ENCODE measurements at places on chromosomes 6 and 20. TPM values are rescaled to one million over a fixed set of nuclear protein-coding genes. Genes with fewer than 3 reads are reported as not detected.

DNA sequence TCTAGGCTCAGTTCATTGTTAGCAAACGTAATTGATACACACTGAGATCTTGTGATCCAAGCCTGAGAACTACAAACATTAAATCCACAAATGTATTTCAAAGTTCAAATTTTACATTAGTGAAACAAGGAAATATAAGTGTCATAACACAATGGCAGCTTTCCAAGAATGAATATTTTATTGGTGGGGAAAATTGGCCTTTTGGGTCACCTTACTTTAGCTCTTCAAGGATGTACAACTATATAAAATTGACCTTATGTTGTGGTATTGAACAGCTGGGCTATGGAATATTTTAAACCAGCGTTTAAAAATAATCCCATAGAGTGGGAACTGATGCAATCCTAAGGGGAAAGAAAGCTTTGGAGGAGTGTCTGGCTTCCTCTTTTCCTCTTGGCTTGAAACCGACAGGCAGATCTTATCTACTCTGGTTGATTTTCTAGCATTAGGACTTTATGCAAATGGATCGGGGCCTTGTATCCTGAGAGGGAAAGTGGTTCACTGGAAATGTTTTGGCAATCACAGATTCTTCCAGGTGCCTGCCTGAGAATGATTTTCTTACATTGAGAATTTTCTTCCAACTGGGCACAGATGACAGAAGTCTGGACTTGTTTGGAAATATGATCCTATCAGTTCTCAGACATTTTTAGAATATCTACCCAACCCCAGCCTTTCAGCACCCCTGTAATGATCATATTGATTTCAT lies 184.8 kb upstream of the ECI2 start:
- peak; percentile 88 for DNase-seq

The ANGPT4 gene
- total RNA-seq = not detected

The HTR1B gene
- total RNA-seq = under 0.01 TPM

GRCh38 chr6:27863962-27864905 lies 48.0 kb downstream of the OR2B2 start:
- DNase-seq = peak; percentile 17

- peak; percentile 96 for DNase-seq
These were observed 107.9 kb downstream of the MAP3K7 start for GRCh38 chr6:90478789-90479602.

- no peak for DNase-seq
These were observed 51.7 kb downstream of the CTNNBL1 start for GRCh38 chr20:37745553-37745952.

GRCh38 chr20:20691477-20692235 lies 20.8 kb downstream of the RALGAPA2 start:
- DNase-seq = no peak

The C6orf163 gene
- 3.9 TPM for total RNA-seq

- DNase-seq = peak; percentile 91
These were observed 190.9 kb downstream of the LAMA2 start for GRCh38 chr6:129073691-129074395.

DNA sequence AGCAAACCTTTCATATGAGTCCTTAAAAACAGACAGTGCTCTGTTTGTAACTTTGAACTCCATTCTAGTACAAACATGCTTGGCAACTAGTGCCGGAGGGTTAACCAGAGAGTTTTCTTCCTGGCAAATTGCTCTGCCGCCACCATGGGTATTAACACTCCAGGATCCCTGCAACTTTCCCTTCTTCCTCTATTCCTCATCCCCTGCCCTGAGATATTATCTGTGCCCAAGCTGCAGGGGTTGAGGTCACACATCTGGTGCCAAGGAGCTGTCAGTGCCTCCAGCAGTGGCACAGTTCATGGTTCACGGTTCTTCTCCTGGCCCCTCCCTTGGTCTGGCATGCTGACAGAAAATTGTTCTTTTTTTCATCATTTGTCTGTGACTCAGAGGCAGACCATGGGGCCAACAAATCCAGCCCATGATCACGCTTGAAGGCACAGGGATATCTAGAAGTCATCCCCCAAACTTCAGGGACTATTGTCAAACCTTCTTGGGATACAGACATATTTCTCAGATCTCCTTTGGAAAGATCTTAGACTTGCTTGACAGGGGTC lies 77.5 kb downstream of the ATXN1 start:
- peak; percentile 81 for DNase-seq

DNA sequence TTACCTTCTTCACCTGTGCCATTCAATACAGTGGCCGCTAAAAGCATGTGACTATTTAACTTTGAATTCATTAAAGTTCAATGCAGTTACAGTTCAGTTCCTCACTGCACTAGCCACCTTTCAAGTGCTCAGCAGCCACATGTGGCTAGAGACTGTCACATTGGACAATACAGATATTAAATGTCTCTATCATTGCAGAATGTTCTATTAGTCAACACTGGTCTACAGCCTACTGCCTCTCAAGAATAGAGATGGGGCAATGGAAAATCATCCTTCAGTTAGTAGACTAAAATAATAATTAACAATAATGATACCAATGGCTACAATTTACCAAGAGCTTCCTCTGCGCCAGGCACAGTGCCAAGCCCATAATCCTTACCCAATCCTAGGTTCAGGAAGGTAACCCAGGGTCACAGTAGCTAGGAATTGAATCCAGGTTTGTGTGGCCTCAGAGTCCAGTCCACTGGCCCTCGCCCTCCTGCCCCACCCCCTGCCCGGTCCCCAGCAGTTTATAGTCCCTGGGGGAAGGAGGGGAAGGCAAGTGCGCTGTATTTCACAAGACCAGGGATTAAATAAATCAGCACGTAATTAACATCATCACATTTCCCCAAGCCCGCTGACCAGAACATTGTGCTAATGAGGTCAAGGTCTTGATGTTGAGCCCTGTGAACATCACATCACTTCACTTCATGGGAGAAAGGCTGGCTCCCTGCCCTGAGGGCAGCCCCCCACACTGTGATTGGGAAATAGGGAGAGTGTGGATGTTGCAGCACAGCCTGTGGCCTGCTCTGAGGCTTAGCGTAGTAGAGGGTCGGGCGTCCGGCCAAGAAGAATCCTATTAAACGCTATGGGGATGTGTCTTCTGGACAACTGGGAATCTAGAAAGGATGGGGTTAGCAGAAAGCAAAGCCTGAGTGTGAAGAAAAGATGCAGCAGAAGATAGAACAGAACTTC lies 147.2 kb downstream of the VEGFA start:
- DNase-seq = peak; percentile 21

The DEFB132 gene
- total RNA-seq = not detected

DNA sequence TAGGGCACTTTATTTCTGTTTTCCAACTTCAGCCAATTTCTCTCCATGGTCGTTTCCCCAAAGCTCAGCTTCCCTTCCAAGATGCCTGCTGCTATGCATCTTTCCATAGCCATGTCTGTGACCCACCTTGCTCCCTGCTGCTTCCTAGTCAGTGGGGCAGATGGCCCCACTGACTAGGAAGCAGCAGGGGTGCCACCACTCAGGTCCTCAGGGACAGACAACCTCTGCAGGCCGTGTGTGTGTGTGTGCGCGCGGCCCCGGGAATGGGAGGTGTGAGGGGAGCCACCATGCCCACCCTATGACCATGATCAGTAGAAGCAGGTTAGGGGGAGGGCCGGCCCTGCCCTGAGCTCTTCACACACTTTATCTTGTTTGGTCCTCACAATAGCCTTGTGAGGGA lies 2.7 kb upstream of the IP6K3 start:
- no peak for DNase-seq

The CGA gene
- total RNA-seq = not detected

DNA sequence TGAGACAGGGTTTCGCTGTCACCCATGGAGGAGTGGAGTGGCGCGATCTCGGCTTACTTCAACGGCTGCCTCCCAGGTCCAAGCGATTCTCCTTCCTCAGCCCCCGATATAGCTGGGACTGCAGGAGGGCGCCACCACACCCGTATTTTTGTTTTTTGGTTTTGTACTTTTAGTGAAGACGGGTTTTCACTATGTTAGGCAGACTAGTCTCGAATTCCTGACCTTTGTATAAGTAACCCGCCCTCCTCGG lies 115.4 kb upstream of the BTN3A2 start:
- no peak for DNase-seq

DNA sequence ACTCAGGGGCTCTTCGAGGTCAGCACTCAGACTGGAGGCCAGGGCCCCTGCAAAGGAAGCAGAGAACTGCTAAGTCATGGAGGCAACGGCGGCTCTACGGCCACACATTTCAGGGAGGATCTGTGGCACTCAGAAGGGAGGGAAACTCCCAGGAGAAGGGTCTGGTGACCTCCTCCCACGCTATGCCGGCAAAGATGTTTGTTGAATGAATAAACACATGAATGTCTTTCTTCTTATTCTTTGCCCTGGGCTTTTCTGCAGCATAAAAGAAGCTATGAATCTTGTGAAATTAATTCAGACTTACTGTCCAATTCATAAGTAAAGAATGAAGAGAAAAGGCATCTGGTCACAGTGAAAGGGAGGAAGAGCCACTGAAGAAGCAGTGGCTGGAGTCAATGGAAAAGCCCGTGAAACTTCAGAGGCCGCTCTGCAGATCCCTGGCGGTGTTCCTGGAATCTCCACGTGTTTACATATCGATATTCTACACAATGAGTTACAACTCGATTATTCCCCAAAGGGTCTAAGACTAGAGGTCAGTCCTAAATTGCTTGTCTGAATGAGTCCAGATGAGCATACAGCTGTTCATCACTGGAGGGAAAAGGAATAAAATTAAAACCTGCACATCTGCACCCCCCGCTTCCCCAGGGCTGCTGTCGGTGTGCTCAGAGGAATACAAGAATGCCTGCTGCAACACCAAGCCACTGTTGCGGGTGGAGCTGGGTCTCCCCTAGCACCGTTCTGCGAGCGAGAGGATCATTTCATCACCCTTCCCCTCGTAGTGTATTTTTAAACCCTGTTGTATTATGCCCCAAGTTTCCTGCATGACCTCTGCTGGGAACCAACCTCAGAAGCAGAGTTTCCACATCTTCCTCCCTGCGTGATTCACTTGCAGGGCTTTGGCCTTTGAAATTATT lies 25.6 kb downstream of the INSM1 start:
- no peak for DNase-seq

DNA sequence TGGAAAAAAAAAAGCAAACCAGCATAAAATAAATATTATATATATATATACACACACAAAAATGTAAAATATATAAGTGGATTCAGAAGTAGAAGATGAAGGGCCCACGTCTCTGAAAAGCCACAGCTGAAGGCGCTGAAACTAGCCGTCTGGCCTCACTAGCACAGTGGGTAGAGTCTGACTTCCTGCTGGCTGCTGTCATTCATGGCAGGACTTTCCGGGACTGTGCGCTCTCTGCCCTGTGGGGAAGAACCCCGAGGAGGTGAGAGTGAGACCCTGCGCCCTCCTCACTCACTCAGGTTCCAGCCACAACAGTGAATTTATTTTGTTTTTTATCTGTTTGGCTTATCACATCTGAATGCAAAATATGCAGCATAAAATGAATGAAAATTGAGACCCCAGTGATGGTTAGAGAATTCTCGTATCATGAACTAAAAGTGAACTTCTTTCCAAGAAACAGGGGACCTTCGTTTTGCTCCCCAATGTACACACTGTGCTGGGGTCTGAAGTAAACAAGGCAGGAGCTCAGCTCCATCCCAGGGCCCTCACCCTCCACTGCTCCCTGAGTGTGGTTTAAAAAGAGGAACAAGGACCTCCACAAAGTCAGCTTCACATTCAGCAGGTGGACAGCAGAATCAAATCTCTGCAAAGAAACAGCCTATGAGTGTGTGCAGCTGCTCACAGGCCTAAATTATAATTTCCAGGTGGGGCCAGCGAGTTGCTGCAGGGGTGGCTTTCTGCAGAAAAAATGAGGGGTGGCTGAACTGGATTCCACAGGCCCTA lies 1.3 kb upstream of the RAMACL start:
- DNase-seq = no peak

DNA sequence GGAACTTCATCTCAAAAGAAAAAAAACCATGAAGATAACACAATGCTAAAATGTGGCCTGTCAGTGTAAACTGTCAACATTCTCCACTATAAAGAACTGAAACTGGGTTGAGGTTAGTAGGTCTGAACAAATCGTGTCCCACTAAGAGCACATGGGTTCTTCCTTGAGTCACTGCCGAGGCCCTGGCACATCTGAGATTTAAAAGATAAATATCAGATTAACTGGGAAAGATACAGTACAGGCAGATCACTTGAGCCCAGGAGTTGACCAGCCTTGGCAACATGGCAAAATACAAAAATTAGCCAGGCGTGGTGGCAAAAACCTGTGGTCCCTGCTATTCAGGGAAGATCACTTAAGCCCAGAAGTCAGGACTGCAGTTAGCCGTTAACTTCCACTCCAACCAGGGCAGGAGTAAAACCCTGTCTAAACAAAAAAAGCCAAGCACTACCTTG lies 5.6 kb downstream of the EEF1A1 start:
- DNase-seq = no peak

- DNase-seq = no peak
These were observed 160.6 kb downstream of the HIVEP2 start for GRCh38 chr6:142784344-142784743.

- DNase-seq = no peak
These were observed 156.8 kb downstream of the CEBPB start for GRCh38 chr20:50347284-50348063.

DNA sequence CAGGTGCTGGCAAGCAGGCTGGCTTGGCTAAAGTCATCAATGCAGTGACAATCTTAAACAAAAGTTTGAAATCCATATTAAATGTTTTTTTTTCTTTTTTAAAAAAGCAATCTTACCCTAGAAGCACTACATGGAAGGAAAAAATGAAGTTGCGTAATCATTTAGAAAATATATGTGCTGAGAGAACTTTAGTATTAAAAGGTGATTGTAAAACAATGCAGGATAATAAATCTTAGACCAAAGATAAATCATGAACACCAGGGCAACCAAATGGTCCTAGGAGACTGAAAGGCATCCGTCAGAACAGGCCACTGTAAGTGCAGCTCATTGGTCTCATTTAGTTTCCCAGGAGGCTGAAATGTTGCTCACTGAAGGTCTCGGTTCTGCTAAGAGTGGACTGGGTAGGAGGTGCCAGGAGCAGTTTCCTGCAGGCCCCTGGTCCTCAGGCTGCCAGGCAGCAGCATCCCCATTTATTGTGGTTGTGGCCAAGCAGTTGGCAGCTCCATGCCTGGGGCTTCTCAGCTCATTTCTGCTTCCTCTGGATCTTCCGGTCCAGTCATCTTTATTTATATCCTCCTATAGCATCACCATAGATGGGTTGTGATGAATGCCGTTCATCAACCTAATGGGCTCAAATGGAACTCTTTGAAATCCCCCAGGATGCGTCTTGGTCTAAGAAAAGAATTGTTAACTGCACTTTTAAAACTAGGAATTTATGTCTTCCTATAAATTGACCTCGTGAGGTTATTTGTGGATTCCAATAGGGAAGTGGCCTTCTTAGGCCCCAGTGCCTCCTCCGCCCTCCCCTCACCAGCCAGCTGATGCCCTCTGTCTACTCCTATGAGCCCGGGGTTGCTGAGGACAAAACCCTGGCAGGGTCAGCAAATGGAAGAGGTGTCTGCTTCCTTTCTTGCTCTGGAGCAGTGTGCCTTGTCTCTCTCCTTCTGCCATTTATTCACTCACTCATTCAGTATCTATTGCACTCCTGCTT lies 269.0 kb downstream of the UST start:
- DNase-seq = no peak

The NELFE gene
- 36.6 TPM for total RNA-seq
